Activated T-helper 9 cell treated with anti-CD3 and anti-CD28 coated beads, Interleukin-2, amount 50 U/mL, for 16 hours (primary cell): ENCODE measurements at places on chromosomes 6 and 20.

- DNase-seq = no peak
Measured at GRCh38 chr6:167400482-167401138, 75.7 kb downstream of the TTLL2 start.

- no peak for DNase-seq
Measured at GRCh38 chr6:47116606-47117005, 74.5 kb upstream of the ADGRF1 start.

- DNase-seq = no peak
Measured at GRCh38 chr20:14696937-14697336, 359.5 kb upstream of the FLRT3 start.

GRCh38 chr6:137708481-137708880 is 158.6 kb upstream of the TNFAIP3 start:
- DNase-seq = no peak

GRCh38 chr6:41843178-41843577 is 52.0 kb downstream of the USP49 start:
- no peak for DNase-seq

- DNase-seq = no peak
Measured at GRCh38 chr6:133376743-133377142, 135.6 kb downstream of the EYA4 start.

- DNase-seq = no peak
Measured at GRCh38 chr6:139642346-139642745, 267.9 kb upstream of the CITED2 start.

GRCh38 chr20:22160101-22160652 is 424.2 kb downstream of the FOXA2 start:
- DNase-seq = no peak

GRCh38 chr6:24004062-24004461 is 122.0 kb upstream of the NRSN1 start:
- DNase-seq = no peak

DNA sequence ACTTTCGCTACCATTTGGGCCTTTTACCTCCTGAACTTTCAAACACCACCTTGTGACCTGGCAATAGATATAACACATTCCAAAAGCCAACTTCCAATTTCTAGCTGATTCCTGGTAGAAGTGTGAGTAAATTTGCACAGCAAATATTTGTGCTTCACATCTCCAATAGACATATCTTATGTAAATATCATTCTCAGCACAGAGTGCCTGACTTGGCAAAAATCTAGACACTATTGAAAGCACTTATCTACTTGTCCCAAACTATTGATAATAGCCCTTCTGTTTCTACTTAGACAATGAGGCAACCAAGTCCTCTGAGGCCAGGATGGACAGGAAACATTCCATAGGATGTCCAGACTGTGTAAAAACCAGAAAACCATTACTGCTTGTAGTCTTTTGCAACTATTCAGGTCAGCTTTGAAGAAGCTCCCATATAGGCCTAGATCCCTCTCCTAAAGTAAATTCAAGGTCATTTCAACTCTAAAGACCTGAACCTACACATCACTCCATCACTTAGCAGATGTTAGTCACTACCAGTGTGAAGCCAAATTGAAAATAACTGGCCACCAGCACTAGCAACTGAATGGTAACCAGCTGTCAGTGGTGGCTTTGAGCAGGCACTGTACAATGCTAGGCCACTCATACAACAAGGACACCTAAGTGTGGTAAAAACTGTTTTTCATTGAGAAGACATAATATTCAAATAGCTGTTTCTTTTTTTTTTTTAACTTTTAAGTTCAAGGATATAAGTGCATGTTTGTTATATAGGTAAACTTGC is 95.3 kb upstream of the RSPO3 start:
- DNase-seq = no peak

DNA sequence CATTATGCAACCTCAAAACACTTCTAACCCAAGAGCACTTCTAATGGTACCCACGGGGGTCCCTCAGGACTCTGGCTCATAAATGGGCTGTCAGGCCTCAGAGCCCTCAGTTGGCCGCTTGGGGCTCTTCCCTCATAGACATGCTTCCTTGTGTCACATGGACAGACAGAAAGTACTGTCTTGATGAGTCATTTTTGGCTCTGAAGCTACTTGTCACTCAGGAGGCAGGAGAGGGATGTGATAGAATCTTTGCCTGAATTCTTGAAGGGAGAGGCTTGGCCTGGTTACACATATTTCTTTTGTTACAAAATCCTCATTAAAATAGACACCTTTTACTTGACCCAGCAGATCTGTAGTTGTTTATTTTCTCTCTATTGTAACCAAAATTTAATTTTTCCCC is 15.1 kb upstream of the EDN1 start:
- DNase-seq = no peak

- no peak for DNase-seq
Measured at GRCh38 chr6:79780881-79781280, 149.8 kb downstream of the SH3BGRL2 start.

GRCh38 chr6:137699031-137699683 is 167.9 kb upstream of the TNFAIP3 start:
- no peak for DNase-seq

DNA sequence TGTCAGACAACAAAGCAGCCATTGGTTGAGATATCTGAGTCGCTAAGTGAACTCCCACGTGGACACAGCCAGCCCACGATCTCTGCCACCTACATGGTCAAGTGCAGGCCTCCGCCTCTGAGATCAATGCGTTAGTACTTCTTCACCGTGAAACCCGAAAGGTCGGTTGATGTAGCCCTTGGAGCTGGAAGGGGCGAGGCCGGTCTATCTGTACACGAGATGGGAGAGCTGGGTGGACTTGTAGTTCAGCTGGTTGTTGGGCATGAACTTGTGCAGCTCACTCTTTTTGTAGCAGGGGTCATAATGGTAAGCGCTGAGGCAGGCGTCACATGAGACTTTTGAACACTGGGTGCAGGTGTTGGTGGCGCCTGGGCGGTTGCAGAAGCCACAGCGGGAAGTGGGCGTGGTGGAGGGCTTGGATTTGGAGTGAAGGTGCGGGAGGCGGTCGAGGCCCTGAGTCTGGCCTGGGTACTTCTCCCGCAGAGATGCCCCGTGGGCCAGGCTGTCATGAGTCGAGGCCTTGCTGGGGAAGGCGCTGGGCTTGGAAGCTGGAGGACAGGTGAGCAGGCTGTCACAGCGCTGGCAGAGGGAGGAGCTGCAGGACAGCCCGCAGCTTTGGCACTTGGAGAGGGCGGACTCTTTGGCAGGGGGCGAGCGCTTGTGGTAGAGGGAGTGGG is 9.8 kb downstream of the SPATA2 start:
- DNase-seq = no peak

- DNase-seq = no peak
Measured at GRCh38 chr6:16007146-16007545, 121.7 kb upstream of the MYLIP start.

DNA sequence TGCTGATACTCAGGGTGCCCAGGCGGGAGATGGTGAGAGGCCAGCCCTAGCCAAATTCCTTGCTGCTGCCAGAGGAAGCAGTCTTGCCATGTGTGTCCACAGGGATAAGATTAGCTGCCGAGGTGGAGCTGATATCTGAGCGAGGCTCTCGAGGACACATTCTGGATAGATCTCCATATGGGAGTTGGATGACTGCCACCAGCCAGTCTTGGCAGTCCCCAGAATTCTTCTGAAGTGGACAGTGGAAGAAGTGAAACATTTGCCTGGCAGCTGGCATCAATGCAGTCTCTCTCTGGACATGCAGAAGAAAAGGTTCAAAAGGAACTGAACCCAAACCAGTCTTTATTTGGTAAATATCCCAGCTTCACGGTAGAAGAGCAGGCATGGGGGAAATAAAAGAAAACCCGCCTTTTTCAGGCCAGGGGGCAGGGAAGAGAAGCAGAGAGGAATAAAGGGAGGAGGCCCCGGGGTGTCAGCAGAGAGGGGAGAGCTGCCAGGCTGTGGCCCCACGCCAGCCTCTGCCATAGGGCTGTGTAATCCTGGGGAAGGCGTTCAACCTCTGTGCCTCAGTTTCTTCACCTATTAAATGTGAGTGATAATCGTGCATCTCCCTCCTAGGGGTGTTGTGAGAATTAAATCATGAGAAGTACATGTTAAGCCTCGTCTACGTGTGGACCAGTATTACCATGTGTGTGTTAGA is 3.7 kb upstream of the FUCA2 start:
- no peak for DNase-seq

DNA sequence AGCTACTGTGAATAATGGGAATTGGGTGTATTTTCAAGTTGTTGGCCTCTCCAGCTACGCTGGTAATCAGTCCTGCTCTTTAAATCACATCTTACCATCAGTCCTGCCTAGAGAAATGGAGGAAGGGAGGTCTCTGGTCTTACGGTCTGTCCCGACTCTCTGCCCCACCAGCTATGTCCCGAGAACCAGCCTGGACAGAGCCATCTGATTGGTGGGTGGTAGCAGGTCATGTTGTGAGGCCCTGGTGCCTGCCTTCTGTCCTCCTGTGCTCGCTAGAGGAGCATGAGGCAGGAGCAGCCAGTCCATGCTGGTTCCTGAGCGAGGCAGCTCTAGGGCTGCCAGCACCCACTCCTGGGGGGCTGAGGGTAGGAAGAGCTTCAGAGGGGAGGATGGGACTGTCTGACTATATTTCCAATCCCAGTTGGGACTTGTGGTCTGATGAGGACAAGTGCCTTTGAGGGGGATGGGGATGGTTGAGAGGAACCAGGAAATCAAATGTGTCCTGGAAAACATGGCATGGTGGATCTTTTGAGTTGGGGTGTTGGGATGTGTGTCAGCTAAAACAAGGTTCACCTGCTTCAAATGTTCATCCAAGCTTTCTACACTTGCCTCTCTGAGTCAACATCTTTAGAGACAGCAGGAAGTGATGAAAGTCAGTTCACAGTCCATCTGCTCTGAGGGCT is 33.0 kb downstream of the SYNJ2 start:
- no peak for DNase-seq

- no peak for DNase-seq
Measured at GRCh38 chr6:149108749-149109100, 208.8 kb upstream of the TAB2 start.

DNA sequence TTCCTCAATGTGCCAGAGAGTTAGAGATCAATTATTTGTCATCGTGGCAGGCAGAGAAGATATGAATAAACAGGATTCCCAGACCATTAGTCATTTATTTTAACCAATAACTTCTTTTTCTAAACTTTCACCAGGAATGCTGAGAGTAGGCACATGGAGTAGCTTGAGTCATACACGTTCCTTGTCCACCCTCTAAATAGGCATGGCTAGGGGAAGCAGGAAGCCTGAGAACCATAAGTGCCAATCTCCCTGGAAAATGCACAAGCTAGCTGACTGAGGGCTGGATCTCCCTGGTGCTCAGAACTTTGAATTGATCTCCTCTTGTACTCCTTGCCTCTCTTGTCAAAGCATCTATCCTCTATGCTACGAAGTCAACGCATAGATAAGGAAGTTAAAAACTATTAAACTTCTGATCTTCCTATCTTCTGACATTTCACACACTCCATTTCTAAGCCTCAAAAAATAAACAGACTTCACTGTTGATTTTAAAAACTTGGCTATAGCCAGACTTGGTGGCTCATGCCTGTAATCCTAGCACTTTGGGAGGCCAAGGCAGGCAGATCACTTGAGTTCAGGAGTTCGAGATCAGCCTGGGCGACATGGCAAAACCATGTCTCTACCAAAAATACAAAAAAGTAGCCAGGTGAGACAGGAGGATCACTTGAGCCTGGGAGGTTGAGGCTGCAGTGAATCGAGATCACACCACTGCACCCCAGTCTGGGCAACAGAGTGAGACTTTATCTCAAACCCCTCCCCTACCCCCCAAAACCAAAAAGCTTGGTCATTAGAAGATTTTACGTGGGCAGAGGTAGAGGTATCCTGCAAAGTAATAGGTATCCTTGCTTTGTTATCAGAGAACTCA is 11.8 kb downstream of the ADTRP start:
- no peak for DNase-seq

DNA sequence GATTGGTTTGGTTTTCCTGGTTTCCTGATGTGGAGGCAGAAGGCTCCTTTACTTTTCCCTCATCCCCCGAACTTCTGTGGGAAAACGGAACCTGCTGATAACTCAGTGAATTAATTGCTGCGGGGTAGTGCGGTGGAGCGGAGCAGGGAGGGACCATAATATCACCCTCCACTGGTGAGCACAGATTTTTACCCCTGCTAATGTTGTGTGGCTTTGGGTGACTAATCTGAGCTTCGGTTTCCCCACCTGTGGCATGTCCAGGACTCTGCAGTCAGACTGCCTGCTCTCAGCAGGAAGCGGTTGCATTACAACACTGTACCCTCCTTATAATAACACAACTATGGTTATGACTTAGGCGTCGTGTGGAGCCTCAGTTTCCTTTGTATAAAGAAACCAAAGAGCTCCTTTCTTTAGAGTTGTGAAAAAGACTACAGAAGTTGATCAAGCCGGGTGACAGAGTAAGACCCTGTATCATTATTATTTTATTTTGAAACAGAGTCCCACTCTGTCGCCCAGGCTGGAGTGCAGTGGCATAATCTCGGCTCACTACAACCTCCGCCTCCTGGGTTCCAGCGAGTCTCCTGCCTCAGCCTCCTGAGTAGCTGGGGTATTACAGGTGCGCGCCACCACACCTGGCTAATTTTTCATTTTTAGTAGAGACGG is 2.2 kb upstream of the ID1 start:
- peak; percentile 35 for DNase-seq

DNA sequence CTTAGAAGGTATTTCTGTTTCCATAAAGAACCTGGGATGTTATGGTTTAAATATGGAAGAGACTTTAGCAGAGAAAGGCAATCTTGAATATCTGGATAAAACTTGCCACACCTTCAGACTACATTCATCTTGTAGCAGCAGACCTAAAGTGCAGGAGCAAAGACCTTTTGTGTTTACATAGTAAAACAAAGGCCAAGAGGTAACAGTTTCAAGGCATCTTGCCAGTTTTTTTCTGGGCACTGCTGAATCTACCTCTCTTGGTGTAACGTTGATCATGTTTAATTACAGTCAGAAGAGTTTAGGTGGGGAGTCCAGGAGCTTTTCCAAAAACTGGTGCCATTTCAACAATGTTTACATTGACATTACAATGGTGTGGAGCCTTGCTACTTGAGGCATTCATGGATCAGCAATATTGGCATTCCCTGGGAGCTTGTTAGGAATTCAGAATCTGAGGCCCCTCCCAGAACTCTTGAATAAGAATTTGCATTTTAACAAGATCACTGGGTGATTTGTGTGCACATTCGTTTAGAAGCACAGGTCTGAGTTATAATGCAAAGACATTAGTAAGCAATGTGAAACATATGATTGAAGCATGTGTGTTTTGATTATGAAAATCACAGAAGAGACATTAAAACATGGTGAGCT is 94.5 kb downstream of the F13A1 start:
- DNase-seq = no peak

DNA sequence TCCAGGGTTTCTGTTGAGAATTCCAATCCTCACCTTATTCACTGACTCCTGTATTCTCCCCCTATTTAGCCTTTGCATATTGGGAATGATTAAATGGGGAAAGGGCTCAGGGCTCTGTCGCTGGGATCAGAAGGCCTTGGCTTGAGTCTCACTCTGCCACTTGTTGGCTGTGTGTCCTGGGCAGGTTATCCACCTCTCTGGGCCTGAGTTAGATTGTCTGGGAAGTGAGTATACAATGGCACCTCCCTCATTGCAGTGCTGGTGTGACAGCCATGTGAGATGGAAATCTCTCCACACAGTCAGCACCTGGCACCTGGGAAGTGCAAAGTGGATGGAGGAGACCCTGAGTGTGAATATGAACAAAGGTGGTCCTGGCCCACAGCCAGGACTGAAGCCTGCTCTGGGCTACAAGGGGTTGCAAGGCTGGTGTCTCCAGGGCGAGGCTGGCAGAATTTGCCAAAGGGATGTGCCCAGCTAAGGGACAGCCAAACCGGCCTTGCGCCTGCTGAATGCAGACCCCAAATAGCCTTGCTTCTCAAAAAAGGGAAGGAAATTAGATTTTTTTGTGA is 200.0 kb upstream of the PMEPA1 start:
- DNase-seq = no peak
